M059J (cell line): ENCODE measurements at places on chromosomes 2 and 18. TPM values are rescaled to one million over a fixed set of nuclear protein-coding genes. Genes with fewer than 3 reads are reported as not detected.

- no peak for DNase-seq
Observed at GRCh38 chr2:20620271-20620681, 30.6 kb downstream of the HS1BP3 start.

DNA sequence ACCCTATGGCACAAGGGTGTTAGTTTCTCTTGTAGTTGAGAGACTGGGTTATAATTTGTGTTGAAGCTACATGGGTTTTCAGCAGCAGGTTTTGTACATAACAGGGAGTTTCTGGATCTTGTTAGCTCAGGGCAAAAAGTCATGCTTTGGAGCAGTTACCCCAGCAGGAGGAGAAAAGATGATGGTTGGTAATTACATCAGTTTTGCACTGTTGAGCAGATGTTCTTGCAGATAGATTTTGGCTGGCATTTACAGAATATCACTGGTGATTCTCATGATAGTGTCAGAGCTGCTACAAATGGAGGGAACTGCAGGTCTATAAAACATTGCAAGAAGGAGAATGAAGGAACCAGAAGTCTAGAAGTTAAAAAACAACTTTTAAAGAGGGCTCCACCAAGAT, 215.2 kb upstream of the ATP5MC3 start:
- DNase-seq, result no peak

- no peak for DNase-seq
Observed at GRCh38 chr2:127574656-127575055, 39.2 kb downstream of the MYO7B start.

DNA sequence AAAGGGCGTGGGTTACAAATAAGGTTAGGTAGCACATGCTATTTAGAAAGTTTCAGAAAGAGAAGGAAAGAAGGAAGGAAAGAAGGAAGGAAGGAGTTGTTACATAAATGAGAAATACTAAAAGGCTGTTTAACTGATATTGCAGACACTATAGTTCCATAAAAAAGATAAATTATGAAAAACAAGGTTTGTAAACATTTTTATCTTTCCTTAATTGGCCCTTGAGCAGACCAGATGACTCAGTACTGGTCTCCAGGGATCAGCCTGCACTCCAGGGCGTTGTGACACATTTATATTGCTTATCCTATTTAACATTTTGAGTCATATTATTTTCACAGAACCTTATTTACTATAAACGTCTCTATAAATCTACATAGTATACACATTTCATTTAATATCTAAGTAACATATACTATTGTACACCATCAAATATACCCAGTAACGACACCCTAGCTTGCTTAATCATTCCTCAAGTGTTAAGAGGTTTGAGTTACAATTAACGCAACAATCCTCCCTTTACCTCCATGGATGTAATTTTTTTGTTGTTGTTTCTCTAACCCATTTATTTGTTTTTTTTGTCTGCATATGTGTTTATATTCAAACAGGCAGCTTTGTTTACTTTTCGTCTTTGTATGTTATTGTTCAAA, 2.8 kb upstream of the RAB31 start:
- peak; percentile 68 for DNase-seq

DNA sequence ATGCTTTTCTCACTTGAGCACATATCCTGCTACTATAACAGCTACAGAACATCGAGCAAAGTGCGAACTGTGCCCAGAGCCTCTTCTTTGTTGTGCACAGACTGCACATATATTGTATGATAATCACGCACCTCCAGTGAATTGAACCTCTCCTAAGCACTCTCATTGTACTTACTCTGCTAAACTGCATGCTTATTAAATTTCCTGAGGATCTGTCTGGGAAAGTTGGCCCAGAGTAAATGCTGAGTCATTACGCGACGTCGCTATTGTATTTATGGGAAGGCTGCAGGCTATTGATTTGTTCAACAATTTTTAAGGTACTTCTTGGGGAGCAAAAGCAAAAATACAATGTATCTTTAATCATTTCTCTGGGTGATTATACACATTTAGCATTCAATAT, 399.6 kb upstream of the DSEL start:
- DNase-seq, result peak; percentile 32

DNA sequence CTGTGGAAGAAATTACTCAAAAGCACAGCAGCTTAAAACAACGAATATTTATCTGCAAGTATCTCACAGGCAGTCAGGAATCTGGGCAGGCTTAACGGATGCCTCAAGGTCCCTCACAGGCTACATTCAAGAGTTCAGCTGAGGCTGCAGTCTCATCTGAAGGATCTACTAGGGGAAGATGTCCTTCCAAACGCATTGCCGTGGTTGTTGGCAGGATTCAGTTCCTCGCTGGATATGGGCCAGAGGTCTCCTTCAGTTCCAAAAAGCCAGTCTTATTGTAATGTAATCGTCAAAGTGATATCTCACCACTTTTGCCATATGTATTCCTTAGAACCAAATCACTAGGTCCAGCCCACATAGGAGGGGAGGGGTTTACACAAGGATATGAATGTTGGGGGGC, 98.2 kb upstream of the EPAS1 start:
- no peak for DNase-seq

COL3A1 gene
- 88.9 and 103 TPM in 2 replicates for total RNA-seq
